ENCODE measurements at places on chromosomes 16 and 17.

GRCh38 chr17:49932138-49932723, 36.8 kb upstream of the DLX4 start:
- DNase-seq, result no peak

GRCh38 chr17:6868582-6868981, 37.1 kb upstream of the TEKT1 start:
- DNase-seq, result no peak

- no peak for DNase-seq
These were observed 16.2 kb downstream of the ALDH3A2 start for GRCh38 chr17:19664821-19665181.

DNA sequence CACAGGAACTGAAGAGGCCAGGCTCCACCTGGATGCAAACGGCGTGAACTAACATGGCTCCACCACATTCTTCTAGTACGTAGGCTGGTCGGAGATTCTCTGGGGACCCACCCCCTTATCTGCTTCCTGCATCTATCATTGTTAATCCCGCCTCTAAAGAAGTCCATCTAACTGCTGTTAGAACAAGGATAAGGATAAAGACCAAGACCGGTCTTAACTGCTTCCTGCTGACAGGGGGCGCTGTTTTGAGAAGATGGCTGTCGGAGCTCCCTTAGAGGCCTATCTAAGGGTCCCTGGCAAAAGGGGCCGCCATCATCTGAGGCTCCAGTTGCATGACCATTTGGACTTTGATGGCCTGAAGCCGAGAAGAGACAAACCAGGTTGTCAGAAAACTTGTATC, 25.8 kb upstream of the TNFSF12 start:
- peak; percentile 13 for DNase-seq

DNA sequence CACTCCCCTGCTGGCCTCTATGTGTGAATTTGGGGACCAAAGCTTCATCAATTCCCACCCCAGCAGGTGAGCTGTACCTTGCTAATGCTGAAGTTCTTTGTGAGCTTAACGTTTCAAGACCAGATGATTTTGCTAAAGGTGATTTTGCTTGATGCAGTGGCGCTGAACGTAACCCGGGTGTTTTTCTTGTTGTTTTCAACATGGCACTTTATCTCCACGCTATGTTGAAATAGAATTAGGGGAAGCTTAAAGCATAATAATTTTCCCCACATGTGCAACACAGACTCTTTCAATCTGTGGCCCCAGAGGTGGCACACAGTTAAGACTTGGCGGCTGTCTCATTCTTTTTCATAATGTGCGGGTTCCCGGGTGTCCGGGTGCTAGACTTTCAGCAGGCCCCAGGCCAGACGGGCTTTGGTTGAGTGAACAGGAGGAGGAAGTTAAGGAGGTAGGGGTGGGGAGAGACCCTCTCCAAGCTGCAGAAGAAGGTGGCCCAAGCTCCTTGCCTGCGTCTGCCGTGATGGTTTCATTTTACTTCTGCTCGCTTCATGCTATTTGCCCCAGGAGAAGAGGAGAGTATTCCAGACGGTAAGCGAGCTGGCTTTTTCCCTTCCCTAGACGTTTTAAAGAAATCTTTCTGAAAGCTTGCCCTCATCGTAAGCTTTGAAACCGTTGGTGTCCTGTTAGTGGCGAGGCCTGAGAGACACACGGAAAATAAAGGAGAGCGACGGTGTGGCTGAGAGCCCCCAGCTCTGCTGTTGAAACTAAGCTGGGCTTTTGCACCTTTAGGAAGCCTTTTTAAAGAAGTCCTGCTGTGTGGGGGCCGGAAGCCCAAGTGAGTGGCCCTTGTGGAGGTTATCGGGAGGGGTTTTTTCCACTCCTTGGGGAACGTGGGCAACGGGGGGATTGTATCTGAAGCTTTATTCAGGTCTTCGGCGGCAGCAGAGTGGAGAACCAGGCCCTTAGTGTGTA, 4.2 kb downstream of the FOXC2 start:
- no peak for DNase-seq

- no peak for DNase-seq
These were observed 44.1 kb downstream of the ABCC1 start for GRCh38 chr16:15993541-15993940.

- no peak for DNase-seq
These were observed 76.0 kb downstream of the GPR139 start for GRCh38 chr16:19997734-19998133.

DNA sequence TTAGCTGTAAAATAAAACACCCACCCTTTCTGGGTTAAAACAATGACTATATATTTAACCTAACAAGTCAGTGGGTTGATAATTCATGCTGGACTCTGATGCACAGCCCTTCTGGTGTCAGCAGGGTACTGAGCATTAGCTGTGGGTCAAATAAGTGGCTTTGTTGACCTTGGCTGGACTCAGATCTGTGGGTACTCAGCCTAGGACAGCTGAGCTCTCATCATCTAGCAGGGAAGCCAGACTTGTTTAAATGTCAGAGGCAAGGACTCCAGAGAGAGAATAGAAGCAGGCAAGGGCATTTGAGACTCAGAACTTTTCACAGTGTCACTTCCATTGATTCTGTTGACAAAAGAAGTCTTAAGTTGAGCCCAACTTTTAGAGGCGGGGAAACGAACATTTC, 1063.8 kb upstream of the CDH8 start:
- DNase-seq, result no peak

DNA sequence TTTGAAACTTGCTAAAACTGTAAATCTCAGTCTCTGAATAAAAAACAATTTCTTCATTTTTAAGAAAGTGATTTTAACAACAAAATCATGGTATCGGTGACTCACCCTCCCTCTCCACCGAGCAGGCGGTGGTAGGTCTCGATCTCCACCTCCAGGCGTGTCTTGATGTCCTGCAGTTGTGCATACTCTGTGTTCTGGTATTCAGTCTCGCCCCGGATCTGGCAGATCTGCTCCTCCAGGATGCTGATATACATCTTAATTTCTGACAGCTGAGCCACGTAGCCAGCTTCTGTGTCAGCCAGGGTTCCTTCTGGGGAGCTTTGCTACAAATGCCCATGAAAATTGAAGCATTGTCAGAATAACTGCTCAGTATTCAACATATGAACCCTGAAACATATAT, 15.4 kb upstream of the KRT24 start:
- no peak for DNase-seq
